ENCODE measurements at places on chromosomes 1 and 21.

DNA sequence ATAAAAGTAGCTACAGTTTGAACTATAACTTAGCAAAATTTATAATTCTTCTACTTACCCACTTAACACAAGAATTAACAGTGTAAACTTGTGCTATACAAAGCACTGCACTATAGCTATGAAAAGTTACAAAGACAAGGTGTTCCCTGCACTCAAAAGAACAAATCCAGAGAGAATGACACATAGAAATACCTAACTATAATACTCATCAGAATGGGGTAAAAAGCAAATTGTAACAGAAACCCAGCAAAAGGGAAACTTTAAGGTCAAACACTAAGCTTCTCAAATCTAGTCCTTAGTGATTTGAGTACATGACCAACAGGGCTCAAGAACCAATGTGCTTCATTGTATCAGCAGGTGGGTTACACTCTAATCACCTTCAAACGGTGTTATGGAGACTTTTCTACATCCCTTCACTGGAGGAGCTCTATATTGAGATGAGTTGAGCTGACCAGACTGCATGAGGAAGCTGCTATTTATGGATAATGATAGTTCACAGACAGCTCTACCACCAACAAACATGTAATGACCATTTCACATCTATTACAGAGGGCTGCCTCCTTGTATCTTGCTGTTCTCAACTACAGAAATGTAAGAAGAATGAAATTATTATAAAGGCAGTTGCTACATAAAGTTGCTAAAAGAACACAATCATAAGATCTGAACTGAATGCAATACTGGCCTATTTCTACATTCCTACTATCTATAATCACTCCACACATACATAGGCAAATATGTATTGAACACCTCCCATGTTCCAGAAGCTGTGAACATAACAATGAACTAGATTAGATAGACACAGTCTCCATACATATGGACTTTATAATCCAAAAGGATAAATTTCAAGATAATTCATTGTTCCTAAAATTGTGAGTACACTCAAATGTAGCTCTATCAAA is 47.6 kb downstream of the PIK3R3 start:
- DNase-seq = peak; percentile 44

- no peak for DNase-seq
These were observed 715.5 kb downstream of the NCAM2 start for GRCh38 chr21:21713651-21714180.

GRCh38 chr1:52613636-52614373 is 11.6 kb downstream of the GPX7 start:
- DNase-seq = no peak

GRCh38 chr21:44344541-44345183 is 5.5 kb upstream of the CFAP410 start:
- DNase-seq = no peak

DNA sequence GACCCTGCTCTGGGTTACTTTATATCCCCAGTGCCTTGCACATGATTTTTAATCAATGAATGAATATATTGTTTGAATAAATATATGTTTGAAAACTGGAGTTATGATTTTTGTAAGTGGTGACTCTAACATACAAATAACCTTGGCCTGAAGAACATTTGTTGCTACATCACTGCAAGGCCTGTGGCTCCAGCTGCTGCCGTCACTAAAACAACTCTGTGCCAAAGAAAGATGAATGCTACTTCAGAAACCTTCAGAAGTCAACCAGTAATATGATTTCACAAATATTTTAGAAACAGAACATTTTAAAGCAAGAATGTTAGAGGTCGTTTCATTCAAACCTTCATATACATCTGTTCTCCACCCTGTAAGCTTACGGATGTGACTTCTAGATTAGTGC is 60.6 kb upstream of the SEC16B start:
- no peak for DNase-seq

DNA sequence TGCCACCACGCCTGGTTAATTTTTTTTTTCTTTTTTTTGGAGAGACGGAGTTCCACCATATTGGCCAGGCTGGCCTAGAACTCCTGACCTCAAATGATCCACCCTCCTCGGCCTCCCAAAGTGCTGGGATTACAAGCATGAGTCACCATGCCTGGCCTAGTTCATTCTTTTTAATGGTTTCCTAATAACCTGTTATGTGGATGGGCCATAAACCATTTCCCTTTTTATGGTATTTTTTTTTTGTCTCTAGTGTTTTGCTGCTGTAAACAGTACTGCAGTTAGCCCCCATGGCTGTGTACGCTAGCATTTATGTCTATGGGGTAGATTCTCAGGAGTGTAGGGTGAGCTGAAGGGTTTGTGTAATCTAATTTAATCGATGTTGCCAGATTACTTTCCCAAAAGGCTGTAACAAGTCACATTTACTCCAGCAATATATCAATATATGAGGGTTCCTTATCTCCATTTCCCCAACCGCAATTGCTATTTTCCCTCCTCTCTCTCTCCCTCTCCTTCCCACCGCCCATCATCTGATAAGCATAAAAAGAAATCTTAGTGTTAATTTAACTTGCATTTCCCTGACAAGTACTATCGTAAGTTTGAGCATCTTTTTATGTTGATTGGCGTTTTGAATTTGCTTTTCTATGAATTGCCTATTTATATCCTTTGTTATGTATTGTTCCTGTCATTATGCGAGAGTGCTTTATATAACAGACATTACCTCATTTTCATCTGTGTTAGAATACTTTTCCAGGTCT is 28.7 kb downstream of the RCSD1 start:
- no peak for DNase-seq

GRCh38 chr1:196403803-196404690 is 204.2 kb downstream of the KCNT2 start:
- DNase-seq = no peak

Measured in epithelial cell of esophagus (primary cell).